Hepatic stellate cell (primary cell): ENCODE measurements at places on chromosomes 6 and 20.

GRCh38 chr6:28794175-28795002, 129.4 kb downstream of the TRIM27 start:
- DNase-seq = no peak

GRCh38 chr20:50053362-50054230, 59.4 kb downstream of the UBE2V1 start:
- no peak for DNase-seq

- DNase-seq = no peak
Observed at GRCh38 chr6:87127737-87128136, 27.6 kb upstream of the ZNF292 start.

DNA sequence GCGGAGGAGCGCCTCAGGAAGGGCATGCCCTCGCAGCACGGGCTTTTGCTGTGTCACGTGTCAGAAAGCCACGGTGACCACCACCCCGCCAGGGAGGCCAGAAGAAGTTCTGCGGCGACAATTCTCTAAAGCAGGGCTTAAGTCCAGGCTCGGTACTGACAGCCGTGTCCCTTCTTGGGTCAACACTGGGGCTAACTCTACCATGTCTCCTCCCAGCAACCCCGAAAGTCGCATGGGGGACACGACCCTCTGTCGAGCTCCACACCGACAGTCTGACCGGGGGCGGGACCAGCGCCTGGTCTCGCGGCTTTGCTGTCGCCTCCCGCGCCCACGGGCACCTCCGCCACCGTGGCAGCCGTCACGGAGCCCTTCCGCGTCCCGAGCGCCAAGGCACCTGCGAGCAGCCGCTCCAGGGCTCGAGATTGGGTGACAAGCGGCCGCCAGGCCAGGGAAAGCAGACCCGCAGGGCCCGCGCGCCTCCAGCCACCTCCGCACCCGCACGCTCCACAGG, 534 bp downstream of the NANP start:
- peak; percentile 42 for DNase-seq

DNA sequence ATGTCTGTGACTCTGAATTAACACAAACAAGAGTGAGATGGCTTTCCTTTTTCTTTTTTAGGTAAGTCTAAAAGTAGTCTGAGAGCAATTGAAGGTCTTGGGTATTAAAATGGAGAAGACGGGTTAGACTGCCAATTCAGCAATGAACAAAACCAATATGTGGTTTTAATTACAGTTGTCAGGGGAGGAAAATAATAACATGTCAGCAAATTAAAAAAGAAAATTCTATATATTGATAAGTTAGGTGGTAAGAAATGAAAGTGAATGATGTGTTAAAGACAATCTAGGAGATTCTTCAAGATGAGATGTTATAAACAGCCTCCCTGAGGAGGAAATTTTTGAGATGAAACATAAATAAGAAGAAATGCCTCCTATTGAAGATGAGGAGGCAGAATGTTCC, 150.6 kb upstream of the HSF2 start:
- no peak for DNase-seq

DNA sequence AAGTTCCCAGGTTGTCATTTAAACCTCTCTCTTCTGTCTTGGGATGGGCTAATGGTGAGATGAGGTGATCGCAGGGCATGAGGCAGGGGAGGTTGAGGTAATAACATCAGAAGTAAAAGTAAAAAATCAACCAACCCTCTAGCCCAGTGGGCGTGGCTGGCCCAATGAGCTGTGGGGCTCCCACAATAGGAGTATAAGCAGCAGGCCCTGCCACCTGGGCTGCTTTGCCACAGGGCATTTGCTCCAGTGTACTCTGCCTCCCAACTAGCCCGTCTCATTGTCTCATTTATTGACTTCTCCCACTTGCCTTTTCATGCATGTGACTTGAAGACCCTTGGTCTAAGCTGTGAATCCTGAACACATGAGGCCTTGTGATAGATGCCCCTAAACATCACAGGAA, 62.8 kb downstream of the PHACTR3 start:
- no peak for DNase-seq

- peak; percentile 89 for DNase-seq
Observed at GRCh38 chr20:58692579-58693225, at the start of gene NPEPL1. NPEPL1 (plus strand) TSS chr20:58692800; CDS start chr20:58692901, 101 bp downstream.

- no peak for DNase-seq
Observed at GRCh38 chr6:42726026-42726425, 3.6 kb upstream of the PRPH2 start.

DNA sequence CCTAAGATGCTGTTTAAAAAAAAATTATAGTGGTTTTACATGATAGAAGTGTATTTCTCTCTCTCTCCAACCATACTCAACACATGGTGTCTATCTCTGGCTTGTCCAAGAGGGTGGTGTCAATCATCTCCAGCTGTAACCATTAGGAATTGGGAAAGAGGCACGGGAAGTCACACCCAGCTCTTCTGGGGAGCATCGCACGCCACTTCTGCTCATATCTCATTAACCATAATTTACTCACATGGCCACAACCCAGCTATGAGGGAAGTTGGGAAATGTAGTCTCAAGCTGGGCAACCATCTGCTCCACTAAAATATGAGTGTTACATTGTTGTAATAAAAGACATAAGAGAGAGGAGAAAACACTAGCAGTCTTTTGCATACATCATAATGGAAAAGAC, 30.4 kb upstream of the TSHZ2 start:
- no peak for DNase-seq

GRCh38 chr20:61819921-61820825, 245.5 kb downstream of the TAF4 start:
- no peak for DNase-seq

- peak; percentile 75 for DNase-seq
Observed at GRCh38 chr20:53547664-53548239, 45.9 kb downstream of the ZNF217 start.

DNA sequence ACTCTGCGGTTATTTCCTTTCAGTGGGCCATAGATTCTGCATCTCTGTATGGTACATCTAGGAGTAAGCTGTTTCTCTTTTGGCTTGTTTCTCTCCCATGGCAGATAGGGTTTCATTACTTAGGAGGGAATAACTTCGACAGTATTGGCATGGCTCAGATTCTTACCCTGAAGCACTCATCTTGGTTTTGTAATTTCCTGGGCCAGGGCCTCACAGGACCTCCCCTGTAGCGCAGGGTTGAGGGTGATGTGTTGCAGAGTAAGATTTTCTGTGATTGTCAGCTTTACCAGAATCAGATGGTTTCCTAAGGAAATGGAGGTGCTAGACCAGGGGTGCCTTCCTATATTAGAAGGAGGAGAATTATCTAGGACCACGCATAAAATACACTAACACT, 78.3 kb downstream of the STXBP5 start:
- DNase-seq = no peak

- DNase-seq = peak; percentile 53
Observed at GRCh38 chr6:167827583-167828324, 1.0 kb downstream of the AFDN start.

GRCh38 chr6:105091140-105091829, 88.5 kb downstream of the POPDC3 start:
- no peak for DNase-seq

DNA sequence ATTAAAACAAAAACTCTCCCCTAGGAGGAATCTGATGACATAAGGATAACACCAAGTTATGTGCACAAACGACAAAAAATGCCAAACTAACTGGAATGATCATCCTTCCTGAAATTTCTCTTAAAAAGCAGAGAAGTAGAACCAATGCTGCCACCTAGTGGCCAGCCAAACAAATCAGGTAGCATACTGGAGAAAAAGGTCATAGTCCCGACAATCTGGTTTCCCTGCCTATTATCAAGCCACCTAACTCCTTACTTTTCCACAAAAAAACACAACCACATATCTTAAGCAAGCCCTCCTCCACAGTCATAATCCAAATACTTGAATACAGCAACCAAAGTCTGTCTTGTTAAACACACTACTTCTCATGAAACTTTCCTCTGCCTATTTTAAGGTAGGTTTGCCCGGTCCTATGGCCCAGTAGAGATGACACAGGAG, 5.3 kb downstream of the OARD1 start:
- peak; percentile 34 for DNase-seq

GRCh38 chr20:49381558-49382493, 100.6 kb downstream of the KCNB1 start:
- DNase-seq = no peak

DNA sequence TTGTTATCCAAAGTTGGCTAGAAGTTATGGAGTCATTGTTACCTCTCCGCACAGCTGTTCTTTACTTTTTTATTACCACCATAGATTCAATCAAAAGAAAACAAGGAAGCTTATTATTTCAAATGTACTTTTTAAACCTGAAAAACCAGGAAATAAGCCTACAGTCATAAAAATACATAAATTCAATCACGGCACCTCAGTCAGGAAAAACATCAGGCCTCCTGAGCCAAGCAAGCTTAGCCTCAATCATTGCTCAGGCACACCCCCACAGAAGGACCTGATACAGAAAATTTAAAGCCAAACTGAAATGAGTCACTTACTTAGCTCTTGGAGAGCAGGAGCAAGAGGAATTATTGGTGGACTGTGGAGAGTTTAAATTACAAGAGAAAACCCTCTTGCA, 44.3 kb downstream of the MARCKS start:
- no peak for DNase-seq
